ENCODE measurements at places on chromosomes 6 and 20.
A peak's percentile ranks its signal among the peaks of the same experiment; 100 is the strongest.

DNA sequence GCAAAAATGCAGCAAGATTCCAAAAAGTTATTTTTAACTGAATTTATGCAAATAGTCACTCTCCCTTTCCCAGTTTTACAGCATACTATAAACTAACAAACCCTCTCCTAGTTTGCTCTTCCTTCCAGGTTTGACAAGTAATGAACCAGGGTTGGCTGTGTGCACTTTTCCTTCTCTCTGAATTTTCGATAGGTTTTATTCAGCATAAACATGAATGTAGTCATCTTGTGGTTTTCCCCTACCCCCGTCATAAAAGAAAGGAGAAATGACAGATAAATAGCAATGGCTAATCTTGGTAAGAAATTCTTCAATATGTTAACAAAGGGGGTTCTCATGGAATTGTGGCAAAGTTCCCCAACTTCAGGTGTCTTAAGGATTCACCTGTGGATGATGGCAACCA, 26.3 kb downstream of the PRDM1 start:
- no peak for DNase-seq

- no peak for DNase-seq
Observed at GRCh38 chr6:149044528-149044927, 273.0 kb upstream of the TAB2 start.

DNA sequence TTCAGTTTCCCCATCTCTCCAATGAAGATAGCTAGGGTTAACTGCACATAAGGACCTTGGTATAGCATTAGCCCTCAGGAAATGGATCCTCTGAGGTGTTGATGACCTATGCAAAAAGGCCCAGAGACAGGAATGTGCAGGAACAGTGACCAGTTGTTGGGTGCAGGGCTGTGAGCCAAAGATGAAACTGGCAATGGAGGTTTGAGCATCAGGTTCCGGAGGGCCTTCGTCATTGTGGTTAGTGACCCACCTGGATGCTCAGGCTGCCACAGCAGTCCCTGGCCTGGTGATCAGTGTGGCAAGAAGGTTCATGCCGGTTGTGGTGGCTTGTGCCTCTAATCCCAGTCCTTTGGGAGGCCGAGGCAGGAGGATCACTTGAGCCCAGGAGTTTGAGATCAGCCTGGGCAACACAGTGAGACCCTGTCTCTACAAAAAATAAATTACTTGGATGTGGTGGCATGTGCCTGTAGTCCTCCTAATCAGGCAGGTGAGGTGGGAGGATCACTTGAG, 43.7 kb downstream of the TM9SF4 start:
- DNase-seq: no peak

GRCh38 chr6:33861722-33862121, 57.9 kb upstream of the MLN start:
- no peak for DNase-seq

DNA sequence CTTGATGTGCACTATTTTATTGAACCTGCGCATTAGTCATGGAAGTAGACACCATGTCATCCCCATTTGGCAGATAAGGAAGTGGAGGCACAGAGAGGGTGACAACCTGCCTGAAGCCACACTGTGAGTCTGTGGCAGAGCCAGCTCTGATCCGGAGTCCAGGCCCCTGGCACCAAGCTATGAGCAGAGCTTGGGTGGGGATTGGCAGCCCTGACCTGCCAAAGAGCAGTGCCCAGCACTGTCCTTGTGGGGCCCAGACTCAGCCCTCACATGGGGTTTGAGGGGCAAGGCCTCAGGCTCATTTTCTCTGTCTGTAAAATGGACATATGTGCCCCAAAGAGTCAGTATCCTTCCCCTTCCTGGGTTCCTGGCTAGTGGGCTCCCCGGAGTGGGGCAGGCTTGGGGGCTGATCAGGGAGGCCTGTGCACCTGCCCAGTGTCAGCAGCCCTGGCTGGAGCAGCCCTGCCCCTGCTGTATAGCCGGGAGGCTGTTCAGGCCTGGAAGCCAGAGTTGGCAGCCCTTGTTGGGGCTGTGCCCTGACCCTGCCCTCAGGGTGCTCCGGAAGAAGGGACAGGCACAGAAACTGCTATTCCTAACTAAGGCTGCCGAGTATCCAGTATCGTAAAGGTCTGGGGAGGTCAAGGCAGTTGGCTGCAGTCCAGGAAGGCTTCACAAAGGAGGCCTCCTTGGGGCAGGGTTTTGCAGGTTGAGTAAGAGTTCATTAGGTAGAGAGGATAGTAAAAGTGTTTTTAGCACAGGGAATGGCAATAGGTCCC, 38.7 kb downstream of the TGM2 start:
- DNase-seq: no peak

DNA sequence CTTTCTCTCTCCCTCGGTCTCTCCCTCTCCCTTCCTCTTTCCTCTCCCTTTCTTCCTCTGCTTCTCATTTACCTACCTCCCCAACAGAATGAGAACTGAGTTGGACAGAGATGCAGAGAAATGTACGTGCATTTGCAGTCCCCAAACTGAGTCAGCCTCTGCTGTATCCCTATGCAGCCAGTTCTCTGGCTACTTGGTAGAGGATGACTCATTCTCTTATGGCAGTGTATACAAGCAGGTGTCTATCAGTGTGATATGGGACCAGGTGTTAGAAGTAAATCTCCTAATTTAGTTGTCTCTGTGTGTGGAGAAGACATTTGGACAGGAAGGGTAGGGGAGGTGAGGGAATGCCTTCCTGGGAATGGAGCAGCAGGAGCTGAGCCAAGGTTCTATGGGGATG, 470.8 kb downstream of the CD109 start:
- DNase-seq: no peak

- DNase-seq: peak; percentile 45
Observed at GRCh38 chr20:57628047-57628961, 8.1 kb upstream of the ZBP1 start.

DNA sequence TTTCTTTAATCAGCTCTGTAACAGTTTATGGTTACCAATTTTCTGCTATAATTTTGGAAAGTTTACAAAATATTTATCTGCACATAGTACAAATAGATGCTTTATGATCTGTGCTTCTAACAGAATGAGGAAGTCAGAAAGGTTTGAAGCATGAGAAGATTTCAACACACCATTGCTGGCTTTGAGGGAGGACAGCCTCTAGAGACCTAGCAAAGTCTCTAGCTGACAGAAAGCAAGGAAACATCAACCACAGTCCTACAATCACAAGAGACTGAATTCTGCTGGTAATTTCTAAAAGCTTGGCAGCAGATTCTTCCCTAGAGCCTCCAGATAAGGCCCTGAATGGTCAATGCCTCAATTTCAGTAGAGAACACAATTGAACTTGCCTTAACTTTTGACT, 750.8 kb upstream of the SLC35B3 start:
- DNase-seq: no peak

- no peak for DNase-seq
Observed at GRCh38 chr6:159831373-159831679, 31.2 kb downstream of the PNLDC1 start.

- DNase-seq: no peak
Observed at GRCh38 chr20:44064501-44065400, 122.2 kb downstream of the JPH2 start.

- DNase-seq: no peak
Observed at GRCh38 chr6:134065706-134066105, 13.3 kb upstream of the SLC2A12 start.

GRCh38 chr6:141610741-141611140, 522.0 kb upstream of the GJE1 start:
- no peak for DNase-seq

GRCh38 chr6:1667805-1668175, 58.1 kb downstream of the FOXC1 start:
- no peak for DNase-seq

DNA sequence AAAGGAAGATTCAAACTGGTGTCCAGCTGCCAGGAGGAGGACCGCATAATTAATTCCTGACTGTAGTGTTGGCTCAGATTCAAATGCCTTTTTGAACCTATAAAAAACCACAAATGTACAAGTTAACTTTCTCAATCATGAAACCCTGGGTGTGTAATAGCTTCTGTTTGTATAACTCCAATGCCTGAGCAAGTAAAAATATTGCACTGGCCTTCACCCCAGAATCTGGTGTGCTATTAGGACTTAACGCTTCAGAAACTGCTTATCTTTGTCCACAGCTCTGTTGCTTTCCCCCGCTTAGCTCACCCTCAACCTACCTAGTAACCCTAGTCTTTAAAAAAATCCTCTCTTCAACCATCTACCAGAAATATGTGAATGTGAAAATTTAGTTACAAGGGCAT, 119.1 kb upstream of the MAP7 start:
- no peak for DNase-seq

GRCh38 chr20:44051661-44052000, 135.4 kb downstream of the JPH2 start:
- no peak for DNase-seq

DNA sequence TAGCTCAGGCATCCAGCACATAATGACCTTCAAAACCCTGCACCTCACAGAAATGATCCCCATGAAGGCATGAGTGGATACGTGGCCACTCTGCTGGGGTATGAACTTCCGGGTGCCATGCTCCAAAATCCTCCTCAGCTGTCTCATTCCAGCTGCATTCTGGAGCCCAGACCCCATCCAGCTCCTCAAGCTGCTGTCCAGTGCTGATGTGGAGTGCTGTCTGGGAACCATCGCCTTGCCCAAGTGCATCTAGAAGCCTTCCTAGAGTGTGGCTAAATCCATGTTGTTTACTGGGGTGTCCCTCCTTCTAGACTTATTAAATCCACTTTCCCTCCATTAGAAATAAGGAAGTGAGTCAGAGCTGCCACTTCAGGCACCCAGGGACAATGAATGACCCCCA, 130.8 kb upstream of the PTPRT start:
- DNase-seq: no peak

DNA sequence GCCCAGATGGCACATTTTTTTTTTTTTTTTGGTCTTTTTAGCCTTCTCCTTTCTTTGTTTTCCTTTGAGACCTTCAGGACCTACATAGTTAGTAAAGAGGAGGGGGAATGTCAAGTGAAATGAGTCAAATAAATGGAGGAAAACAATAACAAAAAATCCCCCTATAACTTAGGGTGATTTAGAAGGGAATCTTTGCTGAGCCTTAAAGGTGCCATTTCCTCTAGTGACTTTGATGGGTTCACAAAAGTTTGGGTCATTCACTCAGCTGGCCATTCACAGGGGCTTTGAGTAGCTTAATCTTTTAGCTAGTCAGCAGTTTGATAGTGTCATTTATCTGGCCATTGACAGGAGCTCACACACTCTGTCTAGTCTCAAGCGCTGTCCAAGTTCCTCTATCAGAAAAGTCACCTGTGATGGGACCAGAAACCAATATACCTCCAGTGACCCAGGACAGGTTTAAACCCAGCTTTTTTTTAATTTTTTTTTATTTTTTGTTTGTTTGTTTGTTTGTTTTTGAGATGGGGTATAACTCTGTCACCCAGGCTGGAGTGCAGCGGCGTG, 275.1 kb upstream of the PRDM1 start:
- no peak for DNase-seq

- DNase-seq: no peak
Observed at GRCh38 chr20:7722564-7722963, 217.7 kb downstream of the HAO1 start.

GRCh38 chr20:11754451-11754850, 163.2 kb upstream of the BTBD3 start:
- DNase-seq: no peak

- DNase-seq: no peak
Observed at GRCh38 chr6:133980168-133980567, 27.1 kb downstream of the TBPL1 start.

- no peak for DNase-seq
Observed at GRCh38 chr6:63307581-63308246, 12.1 kb downstream of the LGSN start.

DNA sequence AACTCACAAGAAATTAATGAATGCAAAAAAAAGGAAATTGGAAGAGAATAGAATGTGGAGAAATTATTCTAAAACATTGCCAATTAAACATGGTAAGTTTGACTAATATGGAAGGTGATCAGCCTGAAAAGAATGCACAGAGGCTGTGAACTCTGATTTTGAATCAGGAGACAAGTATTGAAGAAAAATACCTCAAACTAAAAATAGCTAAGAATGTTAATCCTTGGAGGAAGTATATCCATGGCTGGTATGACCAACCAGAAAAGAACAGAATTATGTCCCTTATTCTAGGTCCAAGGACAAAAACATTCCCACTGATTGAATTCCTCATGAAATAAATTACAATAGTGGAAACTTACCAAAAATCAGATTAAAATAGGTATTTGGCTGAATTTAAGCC, 7.3 kb upstream of the RIMS1 start:
- DNase-seq: no peak

GRCh38 chr20:57505979-57506378, 19.0 kb downstream of the CTCFL start:
- no peak for DNase-seq

DNA sequence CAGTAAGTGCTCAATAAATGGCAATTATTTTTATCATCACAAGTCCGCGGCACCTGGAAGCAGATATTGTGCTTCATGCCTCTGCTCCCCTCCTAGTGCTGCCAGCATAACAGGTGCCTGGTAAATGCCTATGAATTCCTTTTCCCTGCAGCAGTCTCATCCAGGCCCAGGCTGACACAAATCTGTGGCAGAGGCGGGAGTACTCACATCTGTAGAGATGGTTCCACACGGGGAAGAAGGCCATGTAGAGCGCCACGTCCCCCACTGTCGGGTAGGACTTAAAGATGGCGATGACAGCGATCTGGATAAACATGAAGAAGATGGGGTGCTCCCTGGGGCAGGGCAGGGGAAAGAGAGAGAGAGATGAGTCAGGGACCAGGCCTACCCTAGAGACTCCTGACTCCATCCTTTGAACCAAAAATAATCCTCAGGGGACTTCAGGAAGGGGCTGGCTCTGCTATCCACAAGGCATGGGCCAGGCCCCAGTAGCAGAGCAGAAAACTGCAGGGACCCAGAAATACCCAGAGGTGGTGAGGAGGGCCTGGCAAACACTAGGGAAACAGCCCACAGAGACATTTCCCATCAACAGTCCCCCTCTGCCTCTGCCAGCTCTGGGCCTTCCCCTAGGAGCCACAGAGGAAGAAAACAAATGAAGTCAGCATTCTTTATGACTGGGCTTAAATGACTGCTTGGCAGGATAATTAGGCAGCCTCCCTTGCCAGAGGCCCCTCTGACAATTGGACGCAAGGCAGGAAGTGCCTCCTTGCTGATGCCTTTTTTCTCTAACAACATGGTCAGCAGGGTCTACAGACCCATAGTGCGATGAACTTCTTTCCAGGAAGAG, 23.0 kb downstream of the MAP1LC3A start:
- DNase-seq: no peak

DNA sequence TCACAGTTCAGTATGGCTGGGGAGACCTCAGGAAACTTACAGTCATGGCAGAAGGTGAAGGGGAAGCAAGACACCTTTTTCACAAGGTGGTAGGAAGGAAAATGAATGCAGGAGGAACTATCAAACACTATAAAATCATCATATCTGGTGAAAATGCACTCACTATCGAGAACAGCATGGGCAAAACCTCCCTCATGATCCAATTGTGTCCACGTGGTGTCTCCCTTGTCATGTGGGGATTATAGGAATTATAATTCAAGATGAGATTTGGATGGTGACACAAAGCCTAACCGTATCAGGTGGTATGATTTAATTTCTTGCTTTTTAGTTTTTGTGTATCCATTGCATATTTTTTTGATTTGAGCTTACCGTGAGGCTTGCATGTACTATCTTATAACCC, 133.2 kb upstream of the SYNCRIP start:
- DNase-seq: no peak

All from activated effector memory CD4-positive, alpha-beta T cell treated with Interleukin-2 at 50 U/mL for 16 hours (primary cell).